Activated naive CD4-positive, alpha-beta T cell treated with anti-CD3 and anti-CD28 coated beads for 36 hours (primary cell): ENCODE measurements at places on chromosomes 16 and 17. TPM values are rescaled to one million over a fixed set of nuclear protein-coding genes. Genes with fewer than 3 reads are reported as not detected.
A peak's percentile ranks its signal among the peaks of the same experiment; 100 is the strongest.

GRCh38 chr16:78842950-78843349, 743.5 kb downstream of the WWOX start:
- DNase-seq, result no peak

DNA sequence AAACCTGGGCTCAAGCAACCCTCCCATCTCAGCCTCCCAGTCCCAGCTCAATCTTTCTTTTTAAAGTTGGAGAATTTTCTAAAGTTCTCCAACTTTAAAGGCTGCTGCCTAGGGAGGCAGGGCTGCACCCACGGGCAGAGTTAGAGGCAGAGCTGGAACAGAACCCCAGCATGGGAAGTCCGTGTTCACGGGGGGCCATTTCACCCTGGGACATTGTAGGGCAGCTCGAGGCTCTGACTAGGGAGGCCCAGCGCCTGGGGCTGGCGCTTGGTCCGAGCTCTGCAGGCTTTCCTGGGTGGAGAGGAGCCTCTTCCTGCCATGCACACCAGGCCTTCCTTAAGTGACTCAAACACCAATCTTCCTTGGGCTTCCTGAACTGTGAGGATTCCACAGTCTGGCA, 70.2 kb downstream of the CYLD start:
- DNase-seq, result no peak

The GAST gene
- total RNA-seq, result not detected

DNA sequence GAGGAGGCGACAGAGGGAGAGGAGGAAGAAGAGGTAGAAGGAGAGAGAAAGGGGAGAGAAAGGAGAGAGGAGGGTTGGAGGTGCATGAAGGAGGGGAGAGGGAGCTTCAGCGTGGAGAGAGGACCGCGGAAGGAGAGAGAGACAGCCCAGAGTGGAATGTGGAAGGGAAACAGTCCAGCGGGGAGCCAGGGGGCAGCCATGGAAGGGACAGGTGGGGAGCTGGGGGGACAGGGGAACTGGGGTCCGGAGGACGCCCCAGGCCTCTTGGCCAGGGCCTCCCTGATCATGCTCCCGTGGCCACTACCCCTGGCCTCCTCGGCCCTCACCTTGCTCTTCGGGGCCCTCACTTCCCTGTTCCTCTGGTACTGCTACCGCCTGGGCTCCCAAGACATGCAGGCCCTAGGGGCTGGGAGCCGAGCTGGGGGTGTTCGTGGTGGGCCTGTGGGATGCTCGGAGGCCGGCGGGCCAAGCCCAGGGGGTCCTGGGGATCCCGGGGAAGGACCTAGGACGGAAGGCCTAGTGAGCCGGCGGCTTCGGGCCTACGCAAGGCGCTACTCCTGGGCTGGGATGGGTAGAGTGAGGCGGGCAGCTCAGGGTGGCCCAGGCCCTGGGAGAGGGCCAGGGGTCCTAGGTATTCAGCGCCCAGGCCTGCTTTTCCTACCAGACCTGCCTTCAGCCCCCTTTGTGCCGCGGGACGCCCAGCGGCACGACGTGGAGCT, 759 bp downstream of the ASPHD1 start:
- no peak for DNase-seq

The MYCBPAP gene
- 5.8 TPM for total RNA-seq

GRCh38 chr16:25078386-25078978, 33.1 kb upstream of the LCMT1 start:
- DNase-seq, result no peak

DNA sequence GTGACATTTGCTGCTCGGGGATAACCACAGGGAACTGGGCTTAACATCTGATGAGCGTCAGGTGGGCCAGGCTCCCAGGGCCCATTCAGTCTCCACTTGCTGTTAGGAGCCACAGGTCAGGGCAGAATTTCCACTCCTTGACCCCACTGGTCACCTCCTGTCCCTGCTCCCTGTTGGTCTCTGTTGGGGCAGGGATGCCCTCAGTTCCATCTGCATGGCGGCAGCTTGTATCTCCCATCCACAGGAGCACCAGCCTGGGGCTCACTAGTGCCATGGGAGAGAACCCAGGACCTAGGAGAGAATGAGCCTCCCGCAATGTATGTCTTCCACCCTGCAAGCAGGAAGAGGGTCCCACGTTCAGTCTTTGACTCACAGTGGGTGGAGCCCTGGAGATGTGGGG, 212.1 kb downstream of the CCDC182 start:
- DNase-seq, result no peak

The PYDC1 gene
- total RNA-seq, result not detected

The ZPBP2 gene
- total RNA-seq, result not detected

DNA sequence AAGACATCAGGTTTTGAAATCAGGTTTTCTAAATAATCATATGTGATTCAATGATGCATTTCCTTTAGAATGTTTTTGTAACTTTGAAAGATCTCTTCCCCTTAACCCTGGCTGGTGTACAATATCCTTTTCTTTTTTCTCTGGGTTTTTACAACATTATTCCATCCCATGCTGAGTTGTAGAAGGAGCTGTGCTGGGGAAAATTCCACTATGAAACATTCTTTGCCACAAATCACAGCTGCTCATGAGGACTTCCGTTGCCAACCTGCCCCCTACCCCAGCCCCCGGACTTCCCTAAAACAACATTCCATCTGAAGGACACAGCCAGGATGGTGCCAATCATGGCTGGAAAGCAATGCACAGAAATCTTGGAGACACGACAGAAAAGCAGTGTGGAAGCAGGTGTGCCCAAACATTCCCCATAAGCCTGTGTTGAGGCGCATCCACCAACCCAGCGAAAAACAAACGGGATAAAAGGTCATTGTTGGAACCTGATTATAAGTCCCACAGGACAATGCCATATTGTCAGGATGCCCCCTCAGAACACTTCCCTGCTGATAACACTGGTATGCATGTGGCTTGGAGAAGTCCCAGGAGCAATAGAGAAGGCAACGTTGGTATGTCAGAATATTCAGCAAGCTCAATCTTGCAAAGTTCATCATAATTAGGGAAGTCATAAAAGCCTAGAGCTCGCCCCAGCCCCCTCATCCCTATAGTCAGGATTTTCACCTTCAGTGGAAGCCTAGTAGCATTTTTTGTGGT, 475.0 kb downstream of the HS3ST3B1 start:
- DNase-seq, result no peak

GRCh38 chr17:4194796-4195195, 51.8 kb downstream of the CYB5D2 start:
- no peak for DNase-seq

GRCh38 chr17:50589095-50589705, 28.7 kb downstream of the CACNA1G start:
- no peak for DNase-seq

DNA sequence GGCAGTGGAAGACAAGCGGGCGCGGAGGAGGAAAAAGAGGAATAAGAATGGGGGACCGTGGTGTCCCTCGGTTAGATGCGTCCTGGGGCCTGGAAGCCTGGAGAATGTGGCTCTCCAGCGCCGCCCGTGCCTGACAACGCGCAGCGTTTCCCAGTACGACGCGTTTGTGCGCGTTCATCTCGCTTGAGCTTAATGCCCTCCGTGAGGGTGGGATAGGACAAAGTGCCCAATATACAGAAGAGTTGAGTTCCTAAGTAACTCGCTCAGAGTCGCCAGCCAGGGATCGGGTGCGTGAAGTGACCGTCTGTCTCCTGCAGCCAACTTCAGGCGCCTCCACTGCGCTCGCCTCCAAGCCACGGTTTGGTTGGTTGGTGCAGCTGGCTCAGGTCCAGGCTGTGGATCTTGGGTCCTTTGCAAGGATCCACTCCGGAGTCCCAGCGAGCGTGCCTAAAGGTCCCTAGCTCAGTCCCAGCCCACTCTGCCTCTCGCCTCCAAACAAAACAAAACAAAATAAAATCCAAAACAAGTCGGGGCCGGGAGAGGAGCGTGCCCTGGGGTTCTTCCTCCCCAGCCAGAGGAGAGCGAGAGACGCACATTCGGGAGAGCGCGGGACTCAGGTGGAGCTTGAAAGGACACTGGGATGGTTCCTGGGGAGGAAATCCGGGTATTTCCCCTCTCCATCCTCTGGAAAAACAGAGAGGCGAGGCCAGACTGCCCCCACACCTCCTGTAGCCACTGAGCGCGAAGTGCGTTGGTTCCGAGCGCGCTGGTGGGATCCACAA, 974 bp downstream of the GALR2 start:
- peak; percentile 50 for DNase-seq

The KCNG4 gene
- total RNA-seq, result not detected

DNA sequence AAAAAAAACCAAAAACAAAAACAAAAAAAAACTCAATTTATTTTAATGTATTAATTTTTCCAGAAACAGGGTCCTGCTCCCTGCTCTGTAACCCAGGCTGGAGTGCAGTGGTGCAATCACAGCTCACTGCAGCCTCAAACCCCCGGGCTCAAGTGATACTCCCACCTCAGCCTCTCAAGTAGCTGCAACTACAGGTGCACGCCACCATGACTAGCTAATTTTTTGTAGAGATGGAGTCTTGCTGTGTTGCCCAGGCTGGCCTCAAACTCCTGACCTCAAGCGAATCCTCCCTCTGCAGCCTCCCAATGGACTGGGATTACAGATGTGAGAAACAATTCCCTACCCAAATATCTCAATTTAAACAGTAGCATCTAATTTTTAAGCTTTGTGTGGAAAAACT, 25.2 kb upstream of the EMP2 start:
- DNase-seq, result no peak

GRCh38 chr16:67923414-67924116, 8.1 kb downstream of the CTRL start:
- no peak for DNase-seq

GRCh38 chr16:1333854-1334700, 632 bp downstream of the BAIAP3 start:
- DNase-seq, result no peak

DNA sequence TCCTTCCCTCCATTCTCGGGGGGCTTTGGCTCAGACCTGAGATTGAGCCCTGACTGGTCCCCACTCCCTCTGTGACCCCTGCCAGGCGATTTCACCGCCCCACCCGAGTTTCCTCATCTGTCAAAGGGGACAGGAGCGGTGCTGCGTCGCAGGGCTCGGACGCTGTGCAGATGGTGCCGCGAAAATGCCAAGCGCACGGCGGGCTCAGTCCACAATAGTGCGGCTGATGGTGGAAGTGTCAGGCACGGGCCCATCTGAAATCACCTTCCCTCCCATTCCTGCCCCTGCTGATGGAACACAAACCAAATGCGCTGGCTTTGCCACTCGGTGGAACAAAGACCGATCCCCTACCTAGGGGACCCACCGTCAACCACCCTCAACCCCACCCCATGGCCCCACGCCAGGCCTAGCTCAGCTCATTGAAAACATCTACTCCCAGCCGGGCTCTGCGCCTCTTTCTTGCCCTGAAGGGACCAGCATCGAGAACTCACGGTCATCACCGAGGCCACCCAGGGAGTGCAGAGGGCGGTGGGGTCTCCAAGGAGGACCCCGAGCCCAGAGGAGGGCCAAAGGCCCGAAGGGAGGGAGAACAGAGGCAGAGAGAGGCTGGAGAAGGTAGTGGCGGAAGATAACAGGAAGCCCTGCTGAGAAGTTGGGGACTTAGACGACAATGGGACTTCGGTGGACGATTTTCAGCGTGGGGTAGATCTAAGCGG, 1.4 kb downstream of the CARHSP1 start:
- DNase-seq, result peak; percentile 19

- DNase-seq, result peak; percentile 29
Observed at GRCh38 chr16:1871974-1872635, at the start of gene MEIOB. Gene MEIOB (minus strand): TSS chr16:1872164. CDS start chr16:1868175, 3,989 bp downstream.

GRCh38 chr16:79064256-79064972, 536.1 kb downstream of the MAF start:
- no peak for DNase-seq

- DNase-seq, result no peak
Observed at GRCh38 chr17:48641541-48642058, 15.4 kb upstream of the HOXB9 start.

- DNase-seq, result no peak
Observed at GRCh38 chr16:79797486-79797885, 196.9 kb upstream of the MAF start.

The SLFN14 gene
- not detected for total RNA-seq

DNA sequence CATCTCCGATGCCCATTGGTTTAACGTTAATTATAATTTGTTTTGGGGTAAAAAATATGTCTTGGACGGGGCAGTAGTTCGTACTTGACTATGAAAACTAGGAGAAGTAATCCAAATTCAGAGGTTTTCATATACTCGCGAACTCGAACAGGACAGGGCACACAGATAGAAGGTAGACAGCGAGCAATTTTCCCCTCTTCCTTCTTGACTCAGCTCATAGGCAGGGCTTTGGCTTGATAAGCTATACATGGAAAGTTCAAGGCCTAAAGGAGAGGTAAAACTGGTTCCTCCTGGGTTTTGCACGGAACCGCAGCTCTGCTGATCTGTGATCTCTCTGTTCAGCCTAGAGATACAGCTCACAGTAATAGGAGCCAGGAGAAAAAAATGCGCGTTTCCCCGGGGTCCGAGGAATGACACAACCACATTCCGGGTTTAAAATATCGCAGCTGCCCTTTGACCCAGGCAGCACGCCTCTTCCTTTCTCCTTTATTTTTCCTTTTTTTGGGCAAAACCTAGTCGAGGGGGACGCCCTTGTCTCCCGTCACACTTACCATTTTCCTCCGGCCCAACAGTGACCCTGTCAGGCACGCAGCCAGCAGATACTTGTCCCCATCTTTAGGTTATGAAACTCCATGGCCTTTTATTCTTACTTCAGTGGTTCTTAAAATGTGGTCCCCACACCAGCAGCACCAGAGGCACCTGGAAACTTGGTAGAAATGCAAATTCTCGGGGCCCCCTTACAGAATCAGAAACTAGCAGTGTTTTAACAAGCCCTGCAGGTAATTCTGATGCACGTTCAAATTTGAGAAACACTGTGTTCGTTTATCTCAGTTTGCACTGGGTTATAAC, 1.7 kb upstream of the LASP1 start:
- no peak for DNase-seq

The SLC13A2 gene
- total RNA-seq, result not detected
